Heart left ventricle (tissue), 16 donors: ENCODE measurements at places on chromosomes 3 and 15.
A peak's percentile ranks its signal among the peaks of the same experiment; 100 is the strongest.

DNA sequence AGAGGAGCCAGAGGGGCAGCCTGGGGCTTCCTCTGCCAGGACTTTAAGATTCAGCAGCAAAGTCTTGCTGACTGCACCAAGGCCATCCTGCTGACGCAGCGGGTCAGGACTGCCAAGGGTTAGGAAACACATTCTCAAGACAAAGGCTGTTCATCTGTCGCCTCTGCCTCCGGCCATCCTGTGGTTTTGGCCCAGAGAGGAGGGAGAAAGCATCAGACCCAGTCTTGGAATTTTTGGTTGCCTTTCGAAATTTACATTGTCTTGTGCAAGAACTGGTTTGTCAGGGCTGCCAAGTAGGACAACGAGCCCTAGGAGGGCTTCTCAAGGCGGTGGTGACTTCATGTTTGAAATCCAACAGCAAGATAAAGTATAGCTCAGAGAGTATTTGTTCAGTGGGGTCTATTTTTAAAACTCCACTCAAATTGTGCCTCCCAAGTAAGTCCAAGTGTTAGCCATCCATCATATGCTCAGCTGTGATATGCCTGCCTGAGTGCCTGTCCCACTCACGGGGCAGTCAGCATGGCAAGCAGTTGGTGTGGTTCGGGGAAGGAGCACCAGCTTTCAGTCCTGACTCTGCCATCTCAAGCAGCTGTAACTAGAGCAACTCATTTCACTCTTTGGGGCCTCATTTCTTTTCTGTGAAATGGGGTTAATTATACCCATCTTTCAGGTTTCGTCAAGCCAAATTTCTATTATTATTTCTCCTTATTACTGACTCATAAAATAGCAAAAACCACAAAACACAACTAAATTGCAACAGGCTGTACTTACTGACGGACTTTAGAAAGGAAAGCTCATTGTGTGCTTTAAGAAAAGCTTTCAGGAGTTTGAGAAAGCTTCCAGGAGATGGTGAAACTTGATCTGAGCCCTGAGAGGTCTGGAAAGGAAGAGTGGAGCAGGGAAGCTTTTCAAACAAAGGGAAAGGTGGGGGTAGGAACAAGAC is 42.4 kb upstream of the RHO start:
- DNase-seq = peak; percentile 83

GRCh38 chr3:140223631-140224030 is 288.6 kb downstream of the CLSTN2 start:
- DNase-seq = no peak

- no peak for DNase-seq
These were observed 6.5 kb downstream of the PSMD2 start for GRCh38 chr3:184305577-184305976.

- DNase-seq = no peak
These were observed 751.2 kb downstream of the NR2F2 start for GRCh38 chr15:97081666-97082226.

GRCh38 chr3:120180731-120181412 is 86.6 kb upstream of the GSK3B start:
- no peak for DNase-seq

GRCh38 chr3:43326891-43327581 is 40.7 kb downstream of the SNRK start:
- DNase-seq = no peak

DNA sequence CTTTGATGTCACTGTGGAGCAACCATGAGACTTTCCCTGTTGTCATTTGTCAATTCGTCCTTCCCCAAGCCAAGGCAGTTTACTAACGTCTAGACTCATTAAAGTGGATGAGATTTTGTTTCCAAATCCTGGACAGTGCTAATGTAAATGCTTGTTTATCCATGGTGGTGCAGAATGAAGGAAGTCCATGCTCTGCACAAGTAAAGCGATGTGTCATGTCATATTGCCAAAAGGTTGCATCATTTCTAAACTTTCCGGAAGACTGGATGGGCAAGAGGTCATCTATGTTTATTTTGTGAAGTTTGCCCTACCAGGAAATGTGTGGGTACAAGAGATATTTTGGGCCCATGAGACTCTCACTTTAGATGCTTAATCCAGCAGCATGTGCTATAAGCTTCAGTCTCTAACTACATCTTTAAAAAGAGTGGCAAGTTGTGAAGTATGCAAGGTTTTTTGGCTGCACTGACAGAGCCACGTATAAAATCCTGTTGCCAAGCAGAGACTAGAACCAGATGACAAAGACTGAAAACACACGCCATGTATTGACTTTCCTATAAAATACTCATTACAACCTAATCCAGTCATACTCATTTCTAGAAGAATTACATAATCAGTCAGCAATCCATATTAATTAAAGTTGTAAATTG is 72.1 kb upstream of the FNDC3B start:
- DNase-seq = no peak

DNA sequence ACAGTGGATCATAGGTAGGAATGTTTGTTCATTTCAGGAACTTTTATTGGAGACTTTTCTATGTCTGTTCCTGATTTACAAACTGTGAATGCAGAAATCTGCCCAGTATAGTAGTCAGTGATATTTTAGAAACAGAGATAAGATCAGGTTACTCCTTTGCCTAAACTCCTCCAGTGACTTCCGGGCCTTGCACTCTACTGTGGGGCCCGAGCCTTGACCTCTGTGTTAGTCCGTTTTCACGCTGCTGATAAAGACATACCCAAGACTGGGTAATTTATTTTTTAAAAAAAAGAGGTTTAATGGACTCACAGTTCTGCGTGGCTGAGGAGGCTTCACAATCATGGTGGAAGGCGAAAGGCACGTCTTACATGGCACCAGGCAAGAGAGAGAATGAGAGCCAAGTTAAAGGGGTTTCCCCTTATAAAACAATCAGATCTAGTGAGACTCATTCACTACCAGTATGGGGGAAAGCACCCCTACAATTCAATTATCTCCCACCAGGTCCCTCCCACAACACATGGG is 127.1 kb downstream of the DNAJB8 start:
- DNase-seq = no peak

DNA sequence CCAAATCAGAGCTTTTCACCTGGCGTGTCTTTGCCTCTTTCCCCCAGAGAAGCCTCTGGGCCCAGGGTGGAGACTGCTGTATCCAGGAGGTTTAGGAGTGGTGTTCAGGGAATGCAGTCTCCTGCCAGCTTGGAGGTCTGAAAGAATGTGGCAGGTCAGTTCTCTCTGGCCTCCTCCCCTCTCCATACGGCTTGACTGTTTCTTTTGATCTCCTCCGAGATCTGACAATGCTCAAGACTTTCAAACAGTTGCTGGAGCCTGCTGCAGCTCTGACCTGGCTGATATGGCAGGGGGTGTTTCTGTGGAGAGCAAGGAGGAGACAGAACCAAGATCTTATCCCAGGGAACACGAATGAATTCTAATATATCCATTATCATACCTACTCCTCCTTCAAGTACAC is 24.7 kb upstream of the TM4SF4 start:
- no peak for DNase-seq

GRCh38 chr3:42720126-42720525 is 17.5 kb upstream of the HHATL start:
- DNase-seq = no peak
